IPS DF 19.7 (cell line): ENCODE measurements at places on chromosomes 16 and 17.
A peak's percentile ranks its signal among the peaks of the same experiment; 100 is the strongest.

DNA sequence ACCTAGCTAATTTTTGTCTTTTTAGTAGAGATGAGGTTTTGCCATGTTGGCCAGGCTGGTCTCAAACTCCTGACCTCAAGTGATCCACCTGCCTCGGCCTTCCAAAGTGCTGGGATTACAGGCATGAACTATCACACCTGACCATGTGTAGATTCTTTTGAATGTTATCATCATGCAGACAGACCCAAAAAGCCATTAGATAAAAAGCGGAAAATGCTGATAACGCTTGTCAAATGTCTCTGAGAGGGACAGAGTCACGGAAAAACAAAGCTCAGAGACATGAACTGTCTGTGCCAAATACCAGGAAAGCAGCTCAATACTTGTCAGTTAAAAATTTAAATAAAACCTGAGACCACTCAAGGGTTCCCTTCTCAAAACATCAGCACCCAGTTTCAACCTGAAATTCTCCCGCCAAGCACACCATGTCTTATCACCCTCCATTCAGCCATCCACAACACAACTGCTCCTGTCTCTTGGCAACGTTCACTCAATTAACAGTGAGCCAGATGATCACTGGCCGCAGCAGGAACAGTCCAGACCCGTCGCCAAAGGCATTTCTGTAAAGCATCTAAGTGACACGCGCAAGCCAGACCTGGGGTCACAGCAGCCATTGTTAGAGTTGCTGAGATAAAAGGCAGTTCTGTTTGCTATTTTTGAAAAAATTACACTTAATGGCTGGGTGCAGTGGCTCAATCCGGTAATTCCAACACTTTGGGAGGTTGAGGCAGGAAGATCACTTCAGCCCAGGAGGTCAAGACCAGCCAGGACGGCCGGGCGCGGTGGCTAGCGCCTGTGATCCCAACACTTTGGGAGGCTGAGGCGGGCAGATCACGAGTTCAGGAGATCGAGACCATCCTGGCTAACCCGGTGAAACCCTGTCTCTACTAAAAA is 29.7 kb downstream of the FANCA start:
- DNase-seq: no peak

DNA sequence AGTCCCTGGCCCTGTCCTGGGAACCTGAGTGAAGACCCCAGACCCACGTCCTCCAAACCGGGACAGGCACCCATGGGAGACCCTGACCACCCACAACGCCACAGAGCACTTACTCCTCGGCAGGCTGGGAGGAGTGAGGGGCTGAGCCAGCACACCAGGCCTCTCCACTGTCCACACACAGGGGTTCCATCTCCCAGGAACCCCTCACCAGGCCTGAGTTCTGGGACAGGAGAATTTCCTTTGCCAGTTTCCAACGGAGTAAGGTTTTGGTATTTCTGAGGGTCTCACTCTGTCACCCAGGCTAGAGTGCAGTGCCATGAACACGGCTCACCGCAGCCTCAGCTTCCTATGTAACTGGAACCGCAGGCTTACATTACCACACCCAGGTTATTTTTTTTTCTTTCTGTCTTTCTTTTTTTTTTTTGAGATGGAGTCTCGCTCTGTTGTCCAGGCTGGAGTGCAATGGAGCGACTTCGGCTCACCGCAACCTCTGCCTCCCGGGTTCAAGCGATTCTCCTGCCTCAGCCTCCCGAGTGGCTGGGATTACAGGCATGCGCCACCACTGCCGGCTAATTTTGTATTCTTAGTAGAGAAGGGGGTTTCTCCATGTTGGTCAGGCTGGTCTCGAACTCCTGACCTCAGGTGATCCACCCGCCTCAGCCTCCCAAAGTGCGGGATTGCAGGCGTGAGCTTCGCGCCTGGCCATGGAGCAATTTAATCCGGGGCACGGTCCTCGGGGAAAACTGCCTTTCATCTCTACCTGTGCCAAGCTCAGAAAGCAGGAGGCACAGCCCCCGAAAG is 1.6 kb downstream of the PGAP6 start:
- no peak for DNase-seq

GRCh38 chr17:59437791-59438281 is 106.4 kb downstream of the YPEL2 start:
- no peak for DNase-seq

- DNase-seq: no peak
These were observed 782 bp downstream of the FAM83G start for GRCh38 chr17:19003543-19004420.

DNA sequence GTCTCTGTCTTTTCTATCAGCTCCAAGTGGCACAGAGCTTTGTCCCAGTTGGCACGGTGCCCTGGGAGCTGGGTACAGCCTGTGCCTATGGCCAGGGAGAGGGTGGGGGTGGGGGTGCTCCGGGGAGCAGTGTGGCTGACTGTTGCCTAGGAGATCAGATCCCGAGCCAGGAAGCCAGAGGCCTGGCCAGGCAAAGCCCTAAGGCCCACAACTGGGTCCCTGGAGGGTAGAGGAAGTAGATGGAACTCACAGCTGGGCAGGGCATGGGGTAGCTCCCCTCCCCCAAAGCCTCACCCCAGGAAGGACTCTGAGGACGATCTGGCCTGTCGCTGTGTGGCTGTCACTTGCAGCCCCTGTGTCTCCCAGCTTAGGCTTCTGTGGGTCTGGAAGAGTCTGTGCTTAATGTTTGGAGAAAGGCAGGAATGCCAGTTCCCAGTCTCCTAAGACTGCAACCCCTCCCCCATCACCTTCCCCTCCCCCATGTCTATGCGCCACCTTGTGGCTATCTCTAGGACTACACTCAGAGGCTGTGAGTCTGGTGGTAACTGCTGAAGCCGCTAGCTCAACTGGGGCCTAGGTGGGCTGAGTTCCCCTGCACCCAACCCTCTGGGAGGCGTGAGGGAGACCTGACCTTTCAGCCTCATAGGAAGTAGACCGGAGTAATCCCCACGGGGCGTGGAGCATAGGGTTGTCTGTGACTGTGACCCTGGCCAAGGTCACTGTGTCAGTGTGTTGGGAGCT is 12.6 kb downstream of the THRA start:
- DNase-seq: no peak

DNA sequence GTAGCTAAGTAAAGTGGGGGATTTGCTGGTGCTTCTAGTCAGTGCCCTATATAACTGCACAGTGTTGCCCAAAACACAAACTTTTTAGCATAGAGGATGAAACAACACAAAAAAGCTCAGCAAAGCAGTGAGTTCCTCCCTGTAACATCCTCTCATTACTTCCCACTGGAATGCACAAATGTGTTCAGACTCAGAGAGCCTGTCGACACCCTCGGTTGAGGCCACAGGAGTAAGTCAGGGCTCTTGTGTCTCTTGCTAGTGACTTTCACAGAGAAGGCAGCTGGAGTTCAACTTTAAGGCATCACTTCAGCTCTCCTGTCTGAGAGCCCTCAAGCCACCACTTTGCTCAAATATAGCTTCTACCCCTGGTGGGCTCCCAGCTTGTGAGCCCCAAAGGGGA is 107.2 kb upstream of the NETO2 start:
- DNase-seq: no peak

DNA sequence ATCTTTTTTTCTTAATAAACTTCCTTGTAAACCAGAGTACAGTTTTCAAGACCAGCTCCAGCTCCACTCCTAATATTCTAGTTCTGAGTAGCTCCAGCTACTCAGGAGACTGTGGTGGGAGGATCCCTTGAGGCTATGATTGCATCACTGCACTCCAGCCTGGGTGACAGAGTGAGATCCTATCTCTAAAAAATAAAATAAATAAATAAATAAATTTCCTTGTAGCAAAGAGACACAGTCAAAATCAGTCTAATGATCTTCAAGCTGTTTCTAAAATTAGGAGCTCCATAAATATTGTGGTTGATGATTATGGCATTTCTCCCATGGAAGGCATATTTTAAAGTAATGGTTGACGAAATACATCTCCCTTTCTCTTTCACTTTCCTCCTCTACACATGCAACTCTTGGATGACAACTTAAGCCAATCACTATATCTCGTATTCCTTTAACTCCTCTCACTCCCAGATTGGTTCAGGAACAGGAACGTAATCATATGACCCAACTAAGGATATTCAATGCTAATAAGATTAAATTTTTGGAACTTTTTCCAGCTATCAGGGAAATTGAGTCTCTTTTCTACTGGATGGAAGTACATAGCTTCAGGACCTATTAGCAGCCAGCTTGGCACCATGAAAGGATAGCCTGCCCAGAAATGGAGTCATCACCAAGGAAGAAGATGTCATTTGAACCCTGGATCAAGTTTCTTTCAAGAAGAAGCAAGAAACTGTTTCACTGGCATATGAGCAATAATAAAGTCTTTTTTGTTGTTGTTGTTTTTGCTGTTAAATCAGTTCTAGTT is 42.1 kb upstream of the TAOK1 start:
- no peak for DNase-seq

DNA sequence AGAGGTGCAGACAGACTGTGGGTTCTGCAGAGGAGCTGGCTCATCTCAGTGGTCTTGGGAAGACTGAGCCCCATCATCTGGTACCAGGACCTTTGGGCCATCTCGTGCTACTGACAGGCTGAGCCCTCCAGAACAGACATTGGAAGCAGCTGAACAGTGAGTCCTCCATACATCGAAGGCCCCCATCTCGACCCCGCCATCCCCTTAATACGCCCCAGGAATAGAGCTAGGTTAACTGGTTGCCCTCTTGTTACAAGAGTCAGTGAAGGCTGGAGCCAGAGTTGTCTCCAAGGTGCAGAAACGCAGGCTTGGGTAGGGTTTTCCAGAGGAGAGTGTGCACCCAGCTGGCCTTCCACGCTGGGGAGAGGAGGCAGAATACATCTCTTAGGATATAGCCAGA is 76.0 kb downstream of the N4BP1 start:
- no peak for DNase-seq

DNA sequence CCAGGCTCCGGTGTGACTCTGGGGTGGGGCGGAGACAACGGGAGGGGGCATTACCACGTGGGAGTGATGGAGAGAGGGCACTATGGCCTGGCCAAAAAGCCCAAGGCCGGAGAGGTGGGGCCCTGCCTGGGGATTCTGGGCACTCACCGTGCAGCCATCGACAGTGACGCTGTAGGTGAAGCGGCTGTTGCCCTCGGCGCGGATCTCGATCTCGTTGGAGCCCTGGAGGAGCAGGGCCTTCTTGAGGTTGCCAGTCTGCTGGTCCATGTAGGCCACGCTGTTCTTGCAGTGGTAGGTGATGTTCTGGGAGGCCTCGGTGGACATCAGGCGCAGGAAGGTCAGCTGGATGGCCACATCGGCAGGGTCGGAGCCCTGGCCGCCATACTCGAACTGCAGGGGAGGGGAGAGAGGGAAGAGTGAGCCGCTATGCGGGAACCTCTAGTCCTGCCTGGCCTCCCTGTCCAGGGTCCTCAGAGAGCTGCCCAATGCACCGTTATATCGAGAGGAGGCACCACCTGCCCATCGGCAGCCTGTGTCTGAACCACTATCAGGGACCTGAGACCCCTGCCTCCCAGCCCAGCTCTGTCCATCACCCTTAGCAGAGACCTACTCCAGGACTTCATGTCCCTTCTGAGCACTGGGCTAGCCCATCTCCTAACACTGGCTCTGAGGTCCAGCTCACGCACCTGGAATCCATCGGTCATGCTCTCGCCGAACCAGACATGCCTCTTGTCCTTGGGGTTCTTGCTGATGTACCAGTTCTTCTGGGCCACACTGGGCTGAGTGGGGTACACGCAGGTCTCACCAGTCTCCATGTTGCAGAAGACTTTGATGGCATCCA is 15.6 kb downstream of the COL1A1 start:
- DNase-seq: no peak

GRCh38 chr17:33369149-33369548 is 76.1 kb upstream of the ASIC2 start:
- no peak for DNase-seq

DNA sequence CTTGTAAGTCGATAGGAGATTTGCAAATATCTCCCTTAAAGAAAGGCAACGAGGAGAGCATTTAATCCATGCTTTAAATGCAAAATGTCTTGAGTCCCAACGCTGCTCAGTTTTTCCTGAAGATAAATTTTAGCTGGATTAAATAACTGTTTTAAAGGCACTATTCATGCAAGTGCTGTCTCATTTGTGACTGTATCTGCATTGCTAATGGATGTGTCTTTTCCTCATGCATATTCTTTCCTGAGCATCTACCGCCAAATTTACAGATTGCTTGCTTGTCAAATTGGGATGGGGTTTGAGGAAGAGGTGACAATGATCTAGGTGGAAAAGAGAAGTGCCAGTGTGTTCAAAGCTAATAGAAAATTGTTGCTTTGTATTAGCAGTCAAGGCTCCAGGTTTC is 106.9 kb downstream of the RBFOX1 start:
- DNase-seq: no peak

GRCh38 chr17:58476812-58477211 is 11.4 kb downstream of the HSF5 start:
- no peak for DNase-seq

DNA sequence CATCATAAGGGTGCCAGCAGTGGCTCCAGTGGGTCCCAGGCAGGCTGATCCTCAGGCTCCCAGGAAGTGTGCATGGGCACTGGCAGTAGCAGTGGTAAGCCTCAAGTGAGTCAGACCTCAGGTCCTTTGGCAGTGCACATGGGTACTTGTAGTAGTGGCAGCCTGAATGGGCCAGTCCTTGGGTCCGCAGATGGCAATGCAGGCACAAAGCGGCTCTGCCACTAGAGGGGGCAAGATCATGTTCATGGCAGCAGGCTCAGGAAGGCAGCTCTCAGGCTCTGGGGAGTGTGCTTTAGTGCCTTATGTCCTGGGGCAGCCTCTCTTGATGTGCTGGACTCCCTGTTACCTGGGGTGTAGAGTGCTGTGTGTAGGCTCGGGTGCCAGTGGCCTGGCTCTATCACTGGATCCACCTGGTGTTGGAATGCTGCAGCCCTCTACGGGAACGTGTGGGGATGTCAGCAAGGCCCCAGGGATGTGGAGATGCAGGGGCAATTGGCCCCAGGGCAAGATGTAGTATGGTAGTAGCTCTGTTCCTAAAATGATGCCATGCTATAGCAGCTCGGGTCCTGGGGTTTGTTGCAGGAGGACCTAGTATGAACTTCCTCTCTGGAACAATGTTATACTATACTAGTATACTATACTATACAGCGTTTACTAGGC is 11.0 kb downstream of the ACSM3 start:
- peak; percentile 68 for DNase-seq

DNA sequence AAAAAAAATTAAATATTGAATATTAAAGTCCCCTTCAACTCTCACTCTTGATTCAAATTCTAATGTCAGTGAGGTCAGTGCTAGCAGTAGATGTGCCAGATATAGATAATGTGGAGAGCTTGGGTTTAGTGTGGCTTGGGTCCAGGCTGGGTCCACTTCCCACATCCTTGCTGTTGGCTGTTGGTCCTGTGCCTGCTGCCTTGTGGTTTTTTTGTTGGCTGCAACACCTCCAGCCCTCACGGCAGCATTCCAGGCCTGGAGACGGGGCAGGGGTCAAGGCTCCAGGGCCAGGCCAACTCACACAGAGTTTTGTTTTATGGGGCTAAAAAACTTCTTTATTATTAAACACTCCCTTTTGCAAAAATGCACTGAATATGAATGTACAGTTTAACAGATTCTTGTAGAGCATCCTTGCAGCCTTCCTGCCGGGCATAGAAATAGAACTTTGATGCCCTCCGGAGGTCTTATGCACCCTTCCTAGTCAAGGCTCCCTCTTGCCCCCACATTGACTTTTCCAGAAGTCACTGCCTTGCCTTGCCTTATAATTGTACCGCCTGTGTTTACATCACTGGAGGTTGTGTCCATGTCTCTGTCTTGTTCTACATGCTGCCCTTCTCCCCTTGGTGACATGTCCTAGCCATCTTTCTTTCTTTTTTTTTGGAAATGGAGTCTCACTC is 25.5 kb upstream of the MYO15B start:
- no peak for DNase-seq
